Fibroblast of the aortic adventitia (primary cell): ENCODE measurements at places on chromosomes 3 and 15.

- no peak for DNase-seq
Observed at GRCh38 chr3:128293930-128294329, 140.6 kb downstream of the EEFSEC start.

DNA sequence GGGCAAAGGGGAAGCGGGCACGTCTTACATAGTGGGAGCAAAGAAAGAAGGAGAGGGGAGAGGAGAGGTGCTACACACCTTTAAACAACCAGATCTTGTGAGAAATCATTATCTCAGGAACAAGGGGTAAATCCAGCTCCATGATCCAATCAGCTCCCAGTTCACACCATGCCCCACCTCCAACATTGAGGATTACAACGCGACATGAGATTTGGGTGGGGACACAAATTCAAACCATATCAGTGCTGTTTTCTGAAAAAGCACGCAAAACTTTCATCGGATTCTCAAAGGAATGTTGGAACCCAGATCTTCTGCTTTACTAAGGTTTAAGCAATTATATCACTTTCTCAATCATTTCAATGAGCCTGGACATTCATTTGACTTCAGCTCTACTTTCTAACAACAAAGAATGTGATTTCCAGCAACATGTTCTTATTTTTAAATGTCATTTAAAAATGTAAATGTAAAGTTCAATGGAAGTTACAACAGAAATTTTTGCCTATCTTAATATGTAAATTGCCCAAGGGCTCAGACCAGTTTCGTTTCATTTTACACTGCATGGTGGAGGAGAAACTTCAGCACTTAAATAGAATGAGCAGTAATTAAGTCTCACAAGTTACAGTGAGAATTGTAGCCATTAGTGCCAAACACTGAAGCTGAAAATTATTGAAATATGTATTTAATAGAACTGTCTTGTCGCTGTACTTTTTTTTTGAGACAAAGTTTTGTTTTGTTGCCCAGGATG, 8.4 kb upstream of the CCDC54 start:
- no peak for DNase-seq

- no peak for DNase-seq
Observed at GRCh38 chr3:188742755-188743550, 428.8 kb upstream of the TPRG1 start.

DNA sequence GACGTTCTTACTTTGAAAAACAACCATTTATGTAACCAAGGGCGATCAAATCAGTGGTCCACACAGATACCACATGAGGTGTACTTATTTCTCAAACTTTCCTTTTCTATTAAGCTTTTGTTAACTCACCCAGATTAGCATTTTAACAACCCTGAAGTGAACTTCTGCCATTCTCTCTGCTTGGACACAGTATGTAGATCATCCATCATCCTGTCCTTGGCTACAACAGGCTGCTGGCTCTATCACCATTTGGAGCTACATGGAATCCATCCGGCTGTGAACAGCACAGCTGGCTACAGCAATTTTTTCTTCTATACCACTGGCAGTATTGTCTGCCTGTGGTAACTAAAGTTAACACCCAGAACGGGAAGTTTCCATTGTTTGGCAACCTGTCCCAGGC, 4.4 kb downstream of the SEMA6D start:
- no peak for DNase-seq

GRCh38 chr3:159340877-159341500, 539.1 kb downstream of the MFSD1 start:
- peak; percentile 16 for DNase-seq

DNA sequence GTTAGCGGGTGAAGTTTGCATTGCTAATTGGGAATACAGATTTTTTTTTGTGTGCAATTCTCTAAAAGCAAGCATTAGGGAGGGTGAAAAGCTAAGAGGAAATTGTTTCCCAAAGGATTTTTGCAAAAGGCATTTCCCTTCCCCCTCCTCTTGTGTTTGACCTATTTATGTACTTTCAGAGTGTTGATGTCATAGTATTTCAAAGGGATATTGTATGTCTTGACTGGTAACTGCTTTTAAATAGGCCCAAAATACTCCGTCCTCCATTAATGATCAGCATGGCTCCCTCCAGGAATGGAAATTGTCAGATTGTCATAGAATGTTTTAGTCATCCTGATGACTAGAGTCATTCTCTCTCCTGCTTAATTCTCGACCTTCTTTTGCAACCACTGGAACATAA, 32.4 kb downstream of the TRIM71 start:
- no peak for DNase-seq

DNA sequence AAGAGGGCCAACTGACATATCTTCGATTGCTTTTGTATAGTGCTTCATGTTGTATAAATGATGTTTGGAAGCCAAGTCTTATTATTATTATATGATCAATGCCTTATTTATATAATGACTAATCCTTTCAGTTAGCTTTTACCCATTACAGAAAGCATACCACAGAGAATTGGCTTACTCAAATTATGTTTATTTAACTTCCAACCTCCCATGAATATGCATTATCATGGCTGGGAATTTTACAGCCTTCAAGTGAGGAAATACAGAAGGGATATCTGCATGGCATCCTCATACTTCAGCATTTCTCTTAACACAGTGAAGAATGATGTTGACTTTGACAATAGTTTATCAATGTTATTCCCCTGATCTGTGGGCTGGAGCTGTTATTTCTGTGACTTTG, 225.9 kb upstream of the GAP43 start:
- peak; percentile 52 for DNase-seq

GRCh38 chr3:155960060-155960459, 89.6 kb downstream of the GMPS start:
- DNase-seq, result peak; percentile 94

DNA sequence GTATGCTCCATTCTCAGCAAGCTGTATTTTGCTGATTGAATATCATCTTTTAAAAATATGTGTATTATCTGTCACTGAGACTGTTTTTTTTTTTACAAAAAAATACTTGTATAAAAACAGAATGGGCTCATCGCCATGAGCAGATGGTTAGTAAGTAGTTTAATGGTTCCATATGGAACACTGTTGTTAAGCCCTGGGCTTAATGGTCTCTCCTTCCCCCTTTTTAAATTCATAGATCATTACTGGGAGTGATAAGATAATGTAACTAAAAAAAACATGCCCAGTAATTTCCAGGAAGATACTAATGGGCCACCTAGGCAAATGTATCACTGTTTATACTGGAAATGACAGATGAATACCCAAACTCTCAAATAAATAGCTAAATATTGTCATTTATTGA, 95.3 kb upstream of the TPRG1 start:
- DNase-seq, result no peak

DNA sequence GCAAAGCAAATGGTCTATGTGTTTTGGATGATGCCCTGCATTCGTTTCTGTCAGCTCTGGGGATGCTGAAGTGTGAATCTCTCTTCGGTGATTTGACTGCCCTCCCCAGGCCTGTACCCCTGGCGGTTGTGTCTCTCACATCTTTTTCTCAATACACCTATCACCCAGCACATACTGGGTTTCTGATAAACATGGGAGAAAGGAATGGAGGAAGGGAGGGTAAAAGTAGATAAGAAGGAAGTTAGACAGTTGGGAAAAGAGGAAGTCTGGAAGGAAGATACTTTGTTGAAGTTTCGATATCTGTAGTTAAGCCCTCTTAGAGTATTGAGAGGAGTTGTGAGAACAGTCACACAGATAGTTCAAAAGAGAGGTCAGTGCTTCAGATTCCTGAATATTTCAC, 35.8 kb upstream of the LRTM1 start:
- DNase-seq, result no peak

- DNase-seq, result no peak
Observed at GRCh38 chr3:55654123-55654760, 167.1 kb upstream of the WNT5A start.

GRCh38 chr15:65105038-65105437, 10.0 kb downstream of the UBAP1L start:
- DNase-seq, result no peak

GRCh38 chr3:177281292-177282118, 84.2 kb upstream of the TBL1XR1 start:
- DNase-seq, result no peak

DNA sequence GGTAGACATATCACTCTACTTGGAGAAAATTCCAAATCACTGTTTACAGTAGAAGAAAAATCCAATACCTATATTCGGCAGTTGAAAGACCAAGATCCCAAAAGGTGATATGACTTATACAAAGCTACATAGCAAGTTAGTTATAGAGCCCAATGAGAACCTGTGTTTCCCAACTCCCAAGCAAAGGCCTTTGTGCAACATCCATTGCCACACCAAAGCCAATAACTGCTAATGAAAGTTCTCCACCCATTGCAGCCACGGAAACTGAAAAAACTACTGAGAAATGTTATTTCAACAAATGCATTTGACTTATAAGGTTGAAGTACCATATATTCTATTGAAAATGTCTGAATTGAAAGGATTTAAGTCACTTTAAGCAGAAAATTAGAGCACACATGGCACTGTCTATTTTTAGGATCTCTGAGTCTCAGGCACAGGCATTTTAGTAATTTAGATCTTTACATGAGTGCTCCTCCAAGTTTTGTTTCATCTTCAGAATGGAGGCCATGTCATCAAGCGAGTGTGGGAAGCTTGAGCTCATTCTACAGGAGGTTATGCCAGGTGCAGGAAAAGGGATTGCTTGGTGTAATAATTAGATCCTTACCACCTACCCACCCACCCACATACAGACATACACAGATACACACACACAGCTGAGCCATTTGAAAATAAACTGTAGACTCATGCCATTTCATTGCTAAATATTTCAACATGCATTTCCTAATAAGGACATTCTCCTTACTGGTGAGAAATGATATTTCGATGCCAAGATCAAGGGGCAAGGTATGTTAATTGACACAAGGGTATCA, 19.7 kb upstream of the ANO10 start:
- DNase-seq, result peak; percentile 36

GRCh38 chr3:11288021-11288491, 15.9 kb downstream of the ATG7 start:
- peak; percentile 77 for DNase-seq

DNA sequence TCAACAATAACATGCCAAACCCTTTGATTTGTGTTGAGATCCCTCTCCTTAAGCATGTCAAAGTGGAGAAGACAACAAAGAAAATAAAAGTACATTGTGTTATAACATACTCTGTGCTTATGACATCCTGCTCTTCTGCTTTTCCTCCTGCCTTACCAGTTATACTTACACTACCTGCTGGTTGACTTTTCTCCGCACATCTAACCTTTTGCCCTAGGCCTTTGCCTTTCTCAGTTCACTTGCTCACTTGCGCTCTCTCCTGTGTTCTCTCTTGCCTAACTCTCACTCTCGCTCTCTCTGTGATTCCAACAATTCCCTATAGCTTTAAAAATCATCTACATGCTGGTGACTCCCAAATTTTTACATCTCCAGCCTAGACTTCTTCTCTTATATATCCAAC, 5.7 kb downstream of the DNAH12 start:
- no peak for DNase-seq

- DNase-seq, result no peak
Observed at GRCh38 chr3:158095814-158096704, 10.2 kb downstream of the SHOX2 start.
